Body of pancreas (tissue), 4 donors: ENCODE measurements at places on chromosomes 7 and 10. TPM values are rescaled to one million over a fixed set of nuclear protein-coding genes. Genes with fewer than 3 reads are reported as not detected.

DNA sequence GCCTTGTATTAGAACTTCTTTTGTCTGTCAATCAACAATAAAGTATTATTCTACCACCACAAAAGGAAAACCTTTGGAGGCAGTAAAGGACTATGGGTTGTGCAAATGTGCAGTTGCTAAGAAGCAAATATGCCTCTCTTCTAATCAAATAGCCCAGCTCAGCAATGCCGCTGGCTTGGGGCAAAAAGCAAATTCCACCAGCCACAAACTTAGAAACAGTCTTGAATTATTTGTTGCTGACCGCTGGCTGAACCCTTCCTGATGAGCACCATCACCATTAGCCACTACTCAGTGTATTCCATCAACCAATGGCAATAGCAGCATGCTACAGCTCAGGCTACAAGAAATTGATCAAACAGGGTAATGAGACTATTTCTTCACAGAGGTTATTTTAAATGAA lies 51.0 kb downstream of the SKAP2 start:
- no peak overlapping the region for H3K27ac ChIP-seq
- no peaks in the 10 kb centered on the region for H3K27me3 ChIP-seq
- no peaks in the 10 kb centered on the region for H3K36me3 ChIP-seq
- H3K4me3 ChIP-seq = no peak overlapping the region

- DNase-seq = no peak
- H3K27me3 ChIP-seq = no peaks in the 10 kb centered on the region
- no peak overlapping the region for H3K27ac ChIP-seq
- H3K36me3 ChIP-seq = no peaks in the 10 kb centered on the region
- no peaks in the 10 kb centered on the region for H3K4me1 ChIP-seq
These were observed 161.7 kb downstream of the USP6NL start for GRCh38 chr10:11449761-11450160.

GRCh38 chr10:49387071-49387470 lies 8.8 kb downstream of the DRGX start:
- no peaks in the 10 kb centered on the region for H3K36me3 ChIP-seq
- DNase-seq = no peak
- H3K27me3 ChIP-seq = no peaks in the 10 kb centered on the region
- H3K4me1 ChIP-seq = no peaks in the 10 kb centered on the region
- H3K4me3 ChIP-seq = no peak overlapping the region

DNA sequence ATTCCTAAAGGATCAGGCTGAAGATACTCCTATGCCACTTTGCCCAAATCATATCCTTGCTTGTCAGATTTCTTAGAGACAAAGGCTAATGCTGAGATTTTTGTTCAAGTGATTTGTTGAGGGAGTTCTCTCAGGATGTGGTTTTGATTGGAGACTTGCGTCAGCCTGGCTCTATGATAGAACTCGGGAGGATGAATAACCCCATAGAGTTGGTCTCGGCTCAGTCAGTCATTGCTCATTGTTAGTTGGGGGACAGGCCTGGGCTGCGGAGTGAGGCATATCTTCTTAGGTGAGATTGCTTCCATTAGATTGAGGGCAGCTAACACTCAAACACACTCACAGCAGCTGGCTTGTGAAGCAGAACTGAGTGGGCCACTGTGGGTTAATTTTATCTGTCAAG lies 203.4 kb downstream of the KIF20B start:
- H3K27me3 ChIP-seq = no peaks in the 10 kb centered on the region
- DNase-seq = no peak
- H3K36me3 ChIP-seq = no peaks in the 10 kb centered on the region
- no peak overlapping the region for H3K4me3 ChIP-seq

DNA sequence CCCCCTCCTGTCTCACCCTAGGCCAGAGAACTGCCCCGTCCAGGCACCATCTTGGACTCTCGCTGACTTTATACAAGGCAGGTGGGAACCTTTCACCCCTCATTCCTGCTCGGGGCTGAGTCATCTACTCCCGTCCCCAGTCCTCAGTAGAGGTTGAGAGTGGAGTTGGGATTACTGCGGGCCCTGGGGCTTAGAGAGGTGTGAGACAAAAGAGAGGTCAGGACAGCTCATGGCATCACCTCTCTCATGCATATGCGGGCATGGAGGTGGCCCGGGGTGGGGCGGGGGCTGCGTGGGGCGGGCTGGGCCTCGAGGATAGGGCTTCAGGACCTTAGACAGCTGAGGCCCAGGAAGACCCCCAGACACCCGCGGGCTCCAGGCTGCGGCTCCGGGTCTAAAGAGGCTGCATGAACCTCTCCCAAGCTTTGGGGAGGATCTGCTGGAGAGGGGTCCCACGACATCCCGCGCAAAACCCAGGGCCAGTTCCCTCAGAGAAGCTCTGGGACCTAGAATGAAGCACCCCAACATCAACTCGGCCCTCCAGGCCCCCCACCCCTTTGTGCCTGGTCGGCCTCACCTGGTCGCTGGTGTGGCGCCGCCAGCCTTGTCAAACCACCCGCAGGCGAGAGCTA lies 317 bp downstream of the PDZD7 start:
- DNase-seq = no peak
- no peak overlapping the region for H3K4me3 ChIP-seq
- no peaks in the 10 kb centered on the region for H3K36me3 ChIP-seq

DNA sequence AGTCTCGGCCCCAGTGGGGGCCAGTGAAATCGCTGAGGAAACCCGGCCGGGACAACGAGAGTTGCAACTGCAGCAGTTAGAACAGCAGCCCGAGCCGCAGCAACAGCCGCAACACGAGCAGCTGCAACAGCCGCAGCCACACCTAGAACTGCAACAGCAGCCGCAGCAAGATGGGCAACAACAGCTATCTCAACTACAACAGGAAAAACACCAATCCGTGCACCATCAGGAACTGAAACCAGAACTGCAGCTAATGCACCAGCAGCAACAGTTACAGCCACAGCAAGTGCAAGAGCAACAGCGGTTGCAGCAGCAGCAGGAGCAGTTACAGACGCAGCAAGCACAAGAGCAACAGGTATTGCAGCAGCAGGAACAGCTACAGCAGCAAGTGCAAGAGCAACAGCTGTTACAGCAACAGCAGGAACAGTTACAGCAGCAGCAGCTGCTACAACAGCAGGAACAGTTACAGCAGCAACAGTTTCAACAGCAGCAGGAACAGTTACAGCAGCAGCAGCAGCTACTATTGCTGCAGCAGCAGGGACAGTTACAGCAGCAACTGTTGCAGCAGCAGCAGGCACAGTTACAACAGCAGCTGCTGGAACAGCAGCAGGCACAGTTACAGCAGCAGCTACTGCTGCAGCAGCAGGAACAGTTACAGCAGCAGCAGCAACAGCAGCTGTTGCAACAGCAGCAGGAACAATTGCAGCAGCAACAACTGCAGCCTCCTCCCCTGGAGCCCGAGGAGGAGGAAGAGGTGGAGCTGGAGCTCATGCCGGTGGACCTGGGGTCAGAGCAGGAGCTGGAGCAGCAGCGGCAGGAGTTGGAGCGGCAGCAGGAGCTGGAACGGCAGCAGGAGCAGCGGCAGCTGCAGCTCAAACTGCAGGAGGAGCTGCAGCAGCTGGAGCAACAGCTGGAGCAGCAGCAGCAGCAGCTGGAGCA lies 6.1 kb downstream of the ZNF853 start:
- H3K4me3 ChIP-seq = no peak overlapping the region
- no peak for DNase-seq
- peaks cover under 1% of the 10 kb centered on the region for H3K4me1 ChIP-seq
- H3K27ac ChIP-seq = no peak overlapping the region
- H3K36me3 ChIP-seq = no peaks in the 10 kb centered on the region

DNA sequence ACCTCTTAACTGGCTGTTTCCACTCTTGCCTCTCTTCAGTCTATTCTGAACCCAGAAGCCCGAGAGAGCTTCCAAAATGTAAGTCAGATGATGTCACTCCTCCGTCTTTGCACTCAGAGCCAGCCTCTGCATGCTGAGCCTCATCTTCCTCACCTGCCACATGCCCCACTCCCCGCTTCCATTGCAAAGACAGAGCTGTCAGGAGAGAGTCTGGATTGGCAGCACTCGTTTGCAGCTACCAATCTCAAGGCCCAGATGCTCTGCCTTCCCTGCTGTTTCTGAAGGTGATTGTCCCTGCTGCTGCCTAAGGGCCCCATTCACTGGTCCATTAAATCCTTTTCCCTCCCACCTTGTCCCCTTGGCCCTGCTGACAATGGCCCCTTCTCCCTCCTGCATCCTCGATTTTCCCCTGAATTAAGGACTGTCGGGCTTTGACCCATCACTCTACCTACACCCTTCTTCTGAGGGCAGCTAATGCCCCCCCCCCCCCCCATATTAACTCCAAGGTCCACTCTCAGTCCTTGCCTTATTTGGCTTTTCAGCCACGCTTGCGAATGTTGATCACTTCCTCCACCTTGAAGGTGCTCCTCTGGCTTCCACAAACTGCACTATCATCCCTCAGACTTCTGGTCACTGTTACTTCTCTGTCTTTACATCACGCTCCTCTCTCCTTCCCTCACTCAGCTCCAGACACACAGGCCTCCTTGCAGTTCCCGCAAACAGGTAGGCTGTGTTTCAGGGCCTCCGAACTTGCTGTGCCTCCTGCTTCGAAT lies 98.5 kb downstream of the CHN2 start:
- no peak overlapping the region for H3K4me3 ChIP-seq
- H3K36me3 ChIP-seq = no peaks in the 10 kb centered on the region
- no peak for DNase-seq
- no peak overlapping the region for H3K27ac ChIP-seq
- H3K4me1 ChIP-seq = peaks cover 47% of the 10 kb centered on the region
- H3K27me3 ChIP-seq = no peaks in the 10 kb centered on the region

GRCh38 chr7:81175275-81175940 lies 256.6 kb upstream of the SEMA3C start:
- no peak overlapping the region for H3K27ac ChIP-seq
- DNase-seq = no peak
- no peaks in the 10 kb centered on the region for H3K27me3 ChIP-seq
- H3K4me1 ChIP-seq = peaks cover 9% of the 10 kb centered on the region
- H3K36me3 ChIP-seq = no peaks in the 10 kb centered on the region
- no peak overlapping the region for H3K4me3 ChIP-seq

DNA sequence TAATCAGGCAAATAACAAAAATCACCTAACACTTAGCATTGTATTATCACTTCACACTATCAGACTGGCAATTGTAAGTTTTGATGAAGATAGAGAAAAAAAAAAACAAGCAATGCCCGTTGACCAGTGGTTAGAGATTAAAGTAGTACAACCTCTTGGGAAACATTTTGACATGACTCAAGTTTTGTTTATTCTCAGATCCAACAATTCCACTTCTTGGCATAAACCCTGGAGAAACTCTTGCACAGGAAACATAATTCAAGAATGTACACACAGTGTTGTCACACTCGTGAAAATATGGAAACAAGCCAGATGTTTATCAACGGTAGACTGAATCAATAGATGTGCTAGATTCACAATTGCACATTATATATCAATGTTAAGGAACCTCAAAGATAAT lies 37.2 kb downstream of the FRMD4A start:
- H3K4me1 ChIP-seq = peaks cover 33% of the 10 kb centered on the region
- no peak overlapping the region for H3K4me3 ChIP-seq
- DNase-seq = no peak
- H3K27me3 ChIP-seq = no peaks in the 10 kb centered on the region

DNA sequence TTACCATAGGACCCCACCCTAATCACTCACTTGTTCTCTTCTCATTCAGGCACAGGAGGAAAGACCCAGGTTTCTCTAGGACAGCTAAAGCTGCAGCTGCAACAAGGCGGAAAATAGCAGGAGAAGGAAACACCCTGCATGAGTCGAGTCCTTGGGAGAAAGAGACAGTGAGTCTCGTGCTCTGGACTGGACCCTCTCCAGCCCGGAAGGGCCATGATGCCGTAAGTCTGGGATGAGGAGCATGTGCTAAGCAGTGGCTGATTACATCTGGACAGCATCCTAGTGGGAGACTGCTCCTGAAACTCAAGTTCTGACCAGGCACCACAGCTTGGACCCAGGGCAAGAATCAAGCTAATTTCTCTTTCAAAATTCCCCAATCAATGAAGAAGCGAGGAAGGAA lies 39.4 kb downstream of the FBXW4 start:
- no peak for DNase-seq
- no peaks in the 10 kb centered on the region for H3K4me1 ChIP-seq
- no peak overlapping the region for H3K4me3 ChIP-seq
- peaks cover 10% of the 10 kb centered on the region for H3K36me3 ChIP-seq
- no peaks in the 10 kb centered on the region for H3K27me3 ChIP-seq
- no peak overlapping the region for H3K27ac ChIP-seq

DNA sequence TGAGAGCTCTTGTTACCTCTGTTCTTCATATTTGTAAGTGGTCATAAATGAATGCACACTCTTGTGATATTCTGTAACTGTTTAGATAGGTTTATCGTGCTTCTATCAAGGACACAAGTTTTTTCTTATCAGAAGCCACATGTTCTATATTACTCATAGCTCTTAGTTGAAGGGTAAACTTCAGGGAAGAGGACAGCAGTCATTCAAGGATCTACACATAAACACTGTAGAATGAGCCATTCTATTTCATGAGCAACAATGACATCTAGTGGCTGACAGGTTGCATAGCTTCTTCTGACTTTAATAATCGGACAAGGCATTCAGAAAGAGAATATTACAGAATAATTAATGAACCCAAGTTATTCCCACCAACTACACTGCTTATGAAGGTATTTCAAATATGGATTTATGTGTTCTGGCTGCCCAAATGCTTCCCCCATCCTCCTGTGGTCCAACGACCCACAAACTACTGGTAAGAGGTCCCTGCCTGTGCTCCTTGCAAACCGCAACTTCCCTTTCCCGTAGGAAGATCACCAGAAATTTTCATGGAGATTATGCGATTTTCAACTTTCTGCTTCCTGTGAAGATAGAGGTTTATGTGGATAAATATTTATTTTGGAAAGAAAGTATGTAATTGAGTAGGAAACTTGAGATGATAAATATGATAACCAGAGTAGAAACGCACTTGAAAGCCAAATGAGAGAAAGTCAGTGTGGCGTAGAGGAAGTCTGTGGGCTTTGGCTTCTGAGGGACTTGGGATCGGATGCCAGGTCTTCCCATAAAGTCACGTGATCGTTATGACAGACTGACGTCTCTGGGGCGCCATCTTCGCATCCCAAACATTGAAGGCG lies 16.8 kb upstream of the ABCB5 start:
- H3K36me3 ChIP-seq = no peaks in the 10 kb centered on the region
- no peak overlapping the region for H3K4me3 ChIP-seq
- H3K4me1 ChIP-seq = no peaks in the 10 kb centered on the region
- H3K27me3 ChIP-seq = no peaks in the 10 kb centered on the region

CALML5 gene
- not detected for total RNA-seq
